Nephron progenitor cell (in vitro differentiated cells): ENCODE measurements at places on chromosomes 11 and 22.

- no peak for DNase-seq
Measured at GRCh38 chr22:33012833-33013450, 45.2 kb downstream of the SYN3 start.

GRCh38 chr11:33658195-33658900, 42.3 kb downstream of the C11orf91 start:
- no peak for DNase-seq

- no peak for DNase-seq
Measured at GRCh38 chr11:45796461-45796861, 8.5 kb upstream of the SLC35C1 start.

DNA sequence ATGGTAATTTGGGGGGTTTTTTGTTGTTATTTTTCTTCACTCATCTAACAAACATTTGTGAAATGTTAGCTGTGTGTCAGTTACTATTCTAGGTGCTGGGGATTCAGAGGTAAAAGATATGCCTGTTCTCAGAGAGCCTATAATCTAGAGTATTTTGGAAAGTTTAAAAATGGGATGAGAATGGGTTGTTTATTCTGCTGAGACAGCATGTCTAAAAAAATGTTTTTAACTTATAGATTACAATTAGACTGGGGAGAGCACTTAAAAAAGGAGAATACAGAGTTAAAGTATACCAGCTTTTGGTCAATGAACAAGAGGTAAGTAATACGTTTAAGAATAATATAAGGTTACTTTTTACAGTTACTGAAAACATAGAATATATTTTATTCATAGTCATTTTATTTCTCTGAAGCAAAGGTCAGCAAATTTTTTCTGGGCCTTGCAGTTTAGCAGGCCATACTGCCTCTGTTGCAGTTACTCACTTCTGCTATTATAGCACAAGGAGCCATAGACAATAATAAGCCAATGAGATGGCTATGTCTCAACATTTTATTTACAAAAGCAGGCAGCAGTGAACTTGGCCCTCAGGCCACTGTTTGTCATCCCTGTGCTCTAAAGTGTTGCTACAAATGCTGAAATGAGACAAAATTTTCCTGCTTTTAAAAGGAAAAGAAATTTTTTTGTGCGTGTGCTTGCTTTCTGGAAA, 60.0 kb downstream of the DKK3 start:
- DNase-seq, result no peak

GRCh38 chr11:23539556-23539955, 679.3 kb upstream of the CCDC179 start:
- no peak for DNase-seq
